ENCODE measurements at places on chromosomes 7 and 10.

DNA sequence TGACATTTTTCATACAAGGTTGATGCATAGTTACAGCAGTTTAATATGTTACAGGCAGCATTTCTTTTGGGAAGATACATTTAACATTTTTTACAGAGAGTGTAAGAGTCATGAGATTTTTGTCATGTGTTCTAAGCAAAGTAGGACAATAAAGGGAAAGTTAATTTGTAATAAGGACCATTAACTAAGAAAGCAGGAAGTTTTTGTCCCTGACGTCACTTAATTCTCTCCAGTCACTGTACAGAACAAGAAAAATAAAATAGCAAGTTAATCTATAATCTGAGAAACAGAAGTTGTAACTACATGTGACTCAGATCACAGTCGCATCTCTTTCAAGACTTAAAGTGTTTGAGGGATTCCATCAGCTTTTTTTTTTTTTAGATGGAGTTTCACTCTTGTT, 49.5 kb upstream of the CAPZA2 start:
- no peak for DNase-seq

DNA sequence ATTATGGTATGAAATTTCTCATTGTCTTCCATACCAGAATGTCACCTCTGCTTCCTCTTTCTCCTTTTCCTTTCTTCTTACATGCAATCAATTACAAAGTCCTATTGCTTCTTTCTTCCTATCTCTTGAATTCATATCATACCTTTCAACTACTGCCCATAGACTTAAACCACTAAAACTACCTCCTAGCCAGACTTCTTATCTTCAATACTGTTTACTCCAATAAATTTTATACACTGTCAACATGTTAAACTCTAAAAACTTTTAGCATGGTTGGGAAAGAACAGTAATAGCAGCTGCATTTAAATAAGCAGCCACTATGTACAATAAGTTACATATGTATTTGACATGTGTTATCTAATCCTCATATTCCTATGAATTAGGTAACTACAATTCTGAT, 34.9 kb downstream of the PCGF6 start:
- DNase-seq: no peak

GRCh38 chr7:36905841-36906240, 181.5 kb upstream of the AOAH start:
- no peak for DNase-seq

- no peak for DNase-seq
These were observed 67.8 kb upstream of the ATP6V0A4 start for GRCh38 chr7:138865843-138866242.

DNA sequence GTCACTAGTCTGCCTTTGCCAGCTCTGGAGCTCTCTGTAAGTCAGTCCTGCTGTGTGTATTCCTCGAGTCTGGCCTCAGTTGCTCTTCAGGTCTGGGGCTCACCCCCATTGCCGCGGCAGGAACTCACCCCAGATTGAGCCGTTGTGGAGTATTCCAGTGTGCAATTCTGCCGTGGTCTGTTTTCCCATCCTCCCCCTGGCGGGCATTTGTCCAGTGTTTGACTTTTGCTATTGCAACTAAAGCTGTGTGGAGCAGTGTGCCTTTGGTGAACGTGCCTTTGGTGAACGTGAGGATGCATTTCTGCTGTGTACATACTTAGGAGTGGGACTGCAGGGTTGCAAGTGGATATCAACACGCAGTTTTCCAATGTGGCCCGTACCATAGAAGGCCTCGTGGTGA, 134.5 kb downstream of the FAM53B start:
- DNase-seq: no peak

GRCh38 chr7:78279032-78279431, 480.5 kb downstream of the PHTF2 start:
- no peak for DNase-seq

DNA sequence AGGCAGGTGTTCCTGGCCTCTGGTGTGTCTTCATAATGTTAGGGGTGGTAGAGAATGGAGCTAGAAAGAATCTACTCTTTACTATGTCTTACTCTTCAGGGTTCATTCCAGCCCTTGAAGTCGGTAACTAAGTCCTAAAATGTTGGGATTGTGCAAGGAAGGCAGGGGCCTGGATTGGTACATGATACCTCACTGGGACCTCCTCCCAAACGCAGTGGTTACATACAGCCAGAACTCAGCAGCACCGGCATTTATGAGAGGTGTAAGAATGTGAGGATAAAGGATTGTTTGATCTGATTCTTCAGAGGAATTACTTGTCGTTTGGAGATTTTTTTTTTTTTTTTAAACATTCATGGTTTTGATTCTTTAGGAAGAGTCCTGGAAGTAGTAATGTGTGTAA, 6.9 kb downstream of the COMTD1 start:
- DNase-seq: no peak

GRCh38 chr7:16739863-16740622, 13.5 kb upstream of the TSPAN13 start:
- DNase-seq: no peak

DNA sequence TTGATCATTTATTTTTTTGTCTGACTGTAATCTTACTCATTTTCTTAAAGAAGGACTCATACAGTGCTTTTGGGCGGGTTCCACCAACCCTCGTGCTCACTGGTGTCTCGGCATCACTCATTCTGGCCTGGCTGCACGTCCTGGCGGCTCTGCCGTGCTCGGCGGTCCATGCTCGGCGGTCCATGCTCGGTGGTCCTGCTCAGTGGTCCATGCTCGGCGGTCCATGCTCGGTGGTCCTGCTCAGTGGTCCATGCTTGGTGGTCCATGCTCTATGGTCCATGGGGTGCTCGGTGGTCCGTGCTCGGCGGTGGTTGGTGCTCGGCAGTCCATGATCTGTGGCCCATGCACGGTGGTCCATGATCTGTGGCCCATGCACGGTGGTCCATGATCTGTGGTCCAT, 72.5 kb downstream of the WDR37 start:
- DNase-seq: no peak

GRCh38 chr7:101867265-101867664, 49.8 kb downstream of the CUX1 start:
- no peak for DNase-seq

- DNase-seq: no peak
These were observed 664 bp upstream of the UBE3C start for GRCh38 chr7:157138101-157138423.

GRCh38 chr7:954330-955238, at the start of gene ADAP1:
Gene ADAP1 (minus strand): TSS chr7:954680. CDS start chr7:954477, 203 bp downstream.
- no peak for DNase-seq

DNA sequence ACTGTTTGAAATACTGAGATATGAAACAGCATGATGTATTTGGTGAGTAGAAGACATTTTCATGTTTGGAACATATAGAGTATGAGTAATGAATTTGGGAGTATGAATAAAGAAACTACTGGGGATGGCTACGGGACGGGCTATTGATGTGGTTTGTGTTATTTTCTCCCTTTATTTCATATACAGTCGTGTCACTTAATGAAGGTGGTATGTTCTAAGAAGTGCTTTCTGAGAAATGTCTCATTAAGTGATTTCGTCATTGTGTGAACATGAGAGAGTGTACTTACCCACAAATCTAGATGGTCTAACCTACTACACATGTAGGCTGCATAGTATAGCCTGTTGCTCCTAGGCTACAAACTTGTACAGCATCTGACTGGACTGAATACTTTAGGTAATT, 106.3 kb downstream of the CCNY start:
- no peak for DNase-seq

DNA sequence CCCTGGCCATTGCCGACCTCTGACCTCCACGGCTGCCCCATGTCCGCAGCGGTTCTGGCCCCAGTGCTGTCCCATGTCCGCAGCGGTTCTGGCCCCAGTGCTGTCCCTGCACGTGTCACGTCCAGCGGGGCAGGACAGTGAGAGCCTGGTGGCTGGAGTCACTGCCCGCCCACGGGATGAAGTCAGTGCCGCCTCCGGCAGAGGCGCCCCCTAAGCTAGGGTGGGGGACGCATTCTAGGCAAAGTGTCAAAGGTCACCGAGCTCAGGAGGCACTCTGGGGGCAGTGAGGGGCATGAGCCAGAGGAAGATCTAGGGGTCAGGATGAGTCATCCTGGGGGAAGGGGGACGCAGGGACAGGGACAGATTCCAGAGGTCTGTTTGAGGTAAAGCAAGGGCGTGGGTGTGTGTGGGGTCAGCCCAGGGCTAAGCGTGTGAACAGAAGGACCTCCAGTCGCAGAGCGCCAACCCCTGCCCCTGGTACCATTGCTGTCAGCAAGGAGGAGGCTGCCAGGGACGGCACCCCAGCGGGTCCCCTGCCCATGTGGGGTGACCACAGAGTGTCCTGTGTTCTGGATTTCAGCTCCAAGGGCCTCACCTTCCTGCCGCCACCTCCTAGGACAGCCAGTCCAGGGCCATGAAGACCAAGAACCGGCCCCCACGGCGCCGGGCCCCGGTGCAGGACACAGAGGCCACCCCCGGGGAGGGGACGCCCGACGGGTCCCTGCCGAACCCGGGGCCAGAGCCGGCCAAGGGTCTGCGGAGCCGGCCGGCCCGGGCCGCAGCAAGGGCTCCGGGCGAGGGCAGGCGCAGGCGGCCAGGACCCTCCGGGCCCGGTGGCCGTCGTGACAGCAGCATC, 665 bp downstream of the BHLHA15 start:
- no peak for DNase-seq

- no peak for DNase-seq
These were observed 24.3 kb upstream of the GNAI1 start for GRCh38 chr7:80110376-80110775.

DNA sequence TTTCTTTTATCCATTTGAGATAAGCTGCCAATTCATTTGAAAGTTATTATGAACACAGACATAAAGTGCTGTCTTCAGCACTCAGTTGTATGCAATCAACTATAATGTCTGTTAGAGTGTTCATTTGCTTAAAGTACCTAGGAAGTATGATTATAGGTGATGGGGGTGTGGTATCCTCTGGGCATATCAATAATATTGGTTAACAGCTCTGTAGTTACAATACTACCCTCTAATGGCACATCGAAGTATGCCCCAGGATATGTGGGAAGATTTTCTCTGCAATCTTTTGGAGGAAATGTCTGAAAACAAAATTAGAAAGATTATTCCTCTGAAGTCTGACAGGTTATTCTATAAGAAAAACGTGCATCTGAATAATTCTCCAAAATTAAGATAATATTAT, 429.7 kb downstream of the ARL4A start:
- no peak for DNase-seq

- no peak for DNase-seq
These were observed 154.7 kb downstream of the NEURL1 start for GRCh38 chr10:103648251-103648635.

DNA sequence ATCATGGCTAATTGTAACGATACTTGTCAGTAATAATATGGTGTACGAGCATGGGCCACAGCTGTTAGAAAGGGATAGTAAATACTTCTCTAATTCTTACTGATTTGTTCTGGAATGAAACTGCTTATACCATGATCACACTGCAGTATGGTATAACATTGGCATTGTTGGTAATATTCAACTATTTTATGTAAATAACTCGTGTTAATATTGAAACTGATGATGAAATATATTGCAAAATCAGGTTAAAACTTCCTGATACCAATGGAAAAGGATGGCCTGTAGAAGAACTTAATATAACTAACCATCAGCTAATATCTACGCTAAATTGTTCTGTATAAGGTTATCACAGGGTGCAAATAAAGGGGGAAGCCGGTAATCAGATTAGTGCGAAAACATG, 10.3 kb downstream of the OR2A14 start:
- DNase-seq: no peak

DNA sequence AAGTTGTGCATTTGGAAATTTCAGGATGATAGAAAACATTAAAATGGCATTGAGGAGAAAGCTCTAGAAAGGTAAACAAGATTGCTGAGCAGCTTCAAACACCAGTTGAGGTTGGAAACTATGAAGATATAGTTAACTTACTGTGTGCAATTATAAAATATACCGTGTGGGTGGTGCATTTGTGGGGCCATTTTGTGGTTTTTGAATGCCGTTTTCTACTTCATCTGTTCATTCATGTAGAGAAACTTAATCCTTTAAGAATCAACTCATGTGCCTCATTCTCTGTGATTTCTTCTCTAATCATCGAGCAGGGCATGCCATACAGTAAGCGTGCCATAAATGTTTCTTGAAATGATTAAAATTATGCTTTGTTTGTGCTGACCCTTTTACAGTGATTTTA, 232.8 kb upstream of the TEX47 start:
- DNase-seq: no peak

DNA sequence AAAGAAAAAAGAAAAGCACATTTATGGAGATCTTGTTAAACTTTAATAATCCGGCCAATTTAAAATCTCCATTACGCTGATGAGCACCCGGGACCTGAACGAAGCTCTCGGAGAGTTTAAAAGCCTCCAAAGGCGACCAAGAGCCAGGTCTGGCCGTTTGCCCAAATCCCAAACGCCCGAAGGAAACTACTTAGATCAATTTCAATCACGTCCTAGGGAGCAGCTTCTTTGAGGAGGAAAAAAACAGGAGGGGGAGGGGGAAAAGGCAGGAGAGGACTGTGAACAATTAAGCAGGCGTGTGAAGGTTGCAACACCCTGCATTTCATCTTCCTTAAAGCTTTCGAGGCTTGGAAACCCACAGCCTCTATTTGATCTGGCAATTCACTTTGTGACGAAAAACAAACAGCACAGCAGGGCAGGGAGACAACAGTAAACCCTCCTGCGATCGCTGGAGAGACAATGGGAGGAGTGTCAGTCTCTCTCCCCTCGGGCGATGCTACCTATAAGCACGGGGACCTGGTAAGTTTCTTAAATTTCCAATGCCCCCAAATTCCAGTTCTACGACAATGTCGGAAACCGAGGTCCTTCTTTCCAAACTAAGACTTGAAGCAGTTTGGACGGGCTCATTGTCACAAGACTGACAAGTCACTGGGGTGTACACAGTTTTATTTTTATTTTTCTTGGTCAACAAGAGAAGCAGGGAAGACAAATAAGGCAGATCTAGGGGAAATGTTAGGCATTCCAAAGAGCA, 1.2 kb downstream of the KLF6 start:
- no peak for DNase-seq

DNA sequence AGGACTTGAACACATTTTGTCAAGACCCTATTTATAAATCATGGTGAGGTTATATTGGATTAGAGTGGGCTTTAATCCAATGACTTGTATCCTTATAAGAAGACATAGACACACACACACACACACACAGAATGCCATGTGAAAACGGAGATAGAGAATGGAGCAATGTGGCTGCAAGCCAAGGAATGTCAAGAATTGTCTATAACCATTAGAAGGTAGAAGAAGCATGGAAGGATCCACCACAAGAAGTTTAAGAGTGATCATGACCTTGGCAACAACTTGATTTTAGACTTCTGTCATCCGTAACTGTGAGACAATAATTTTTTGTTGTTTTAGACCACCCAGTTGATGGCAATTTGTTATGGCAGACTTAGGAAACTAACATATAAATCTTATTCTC, 514.2 kb downstream of the TFEC start:
- DNase-seq: no peak

DNA sequence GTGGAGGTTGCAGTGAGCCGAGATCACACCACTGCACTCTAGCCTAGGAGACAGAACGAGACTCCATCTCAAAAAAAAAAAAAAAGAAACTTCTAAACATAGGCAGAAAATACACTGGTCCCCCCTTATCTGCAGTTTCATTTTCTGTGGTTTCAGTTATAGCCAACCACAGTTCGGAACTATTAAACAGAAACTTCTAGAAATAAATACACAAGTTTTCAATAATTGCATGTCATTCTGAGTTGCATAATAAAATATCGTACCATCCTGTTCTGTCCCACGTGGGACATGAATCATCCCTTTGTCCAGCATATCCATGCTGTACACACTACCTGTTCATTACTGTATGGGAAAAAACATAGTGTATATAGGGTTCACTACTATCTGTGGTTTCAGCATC, 8.0 kb downstream of the XRCC2 start:
- DNase-seq: no peak
